ENCODE measurements at places on chromosomes 1 and 21.

DNA sequence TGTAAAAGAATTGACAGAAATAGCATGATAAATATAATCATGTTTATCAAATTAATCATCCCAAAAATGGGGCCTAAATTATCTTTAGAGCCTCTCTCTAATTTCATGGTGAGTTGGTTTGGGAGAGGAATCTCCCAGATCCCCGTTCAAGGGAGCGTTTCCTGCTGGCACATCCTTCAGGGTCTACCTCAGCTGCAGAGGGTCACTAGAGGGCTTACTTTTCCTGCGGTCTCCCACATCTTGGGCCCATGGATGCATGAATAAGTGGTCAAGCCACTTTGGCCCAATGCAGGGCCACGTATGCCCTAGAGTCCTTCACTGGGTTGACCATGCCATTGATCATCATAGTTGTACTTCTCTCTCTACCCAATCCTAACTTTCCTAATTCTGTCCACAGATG, 164.1 kb downstream of the USP25 start:
- no peak for DNase-seq

DNA sequence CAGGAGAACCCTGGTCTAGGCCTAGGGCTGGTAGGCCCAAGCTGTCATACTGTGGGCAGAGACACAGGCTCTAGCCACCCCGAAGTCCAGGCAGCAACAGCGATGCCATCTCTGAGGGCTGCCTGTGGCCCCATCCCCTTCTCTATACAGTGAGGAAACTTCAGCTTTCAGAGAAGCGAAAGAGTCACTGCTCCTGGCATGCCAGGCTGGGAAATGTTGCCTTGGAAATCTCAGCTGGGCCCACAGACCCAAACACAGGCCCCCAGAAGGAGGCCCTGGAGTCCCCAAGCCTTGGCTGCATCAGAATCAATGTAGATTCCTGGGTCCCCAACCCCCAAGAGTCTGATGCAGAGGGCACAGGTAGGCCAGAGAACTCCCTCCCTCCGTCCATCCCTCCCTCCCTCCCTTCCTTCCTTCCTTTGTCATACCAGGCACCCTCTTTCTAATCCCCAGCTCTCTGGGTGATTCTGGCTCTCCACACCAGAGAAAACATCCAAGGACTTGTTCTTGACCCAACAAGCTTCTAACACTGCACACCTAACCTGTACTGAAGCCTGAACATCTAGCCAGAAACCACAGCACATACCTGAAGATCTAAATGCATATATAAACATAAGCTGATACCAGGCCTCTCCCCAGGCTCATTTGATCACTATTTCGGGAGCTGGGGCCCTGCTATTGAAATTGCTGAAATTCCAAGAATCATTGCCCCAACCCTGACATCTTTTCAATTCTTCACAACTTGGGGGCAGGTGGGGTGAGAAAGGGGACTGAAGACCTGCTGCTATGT, 143.2 kb upstream of the EDN2 start:
- DNase-seq, result no peak

DNA sequence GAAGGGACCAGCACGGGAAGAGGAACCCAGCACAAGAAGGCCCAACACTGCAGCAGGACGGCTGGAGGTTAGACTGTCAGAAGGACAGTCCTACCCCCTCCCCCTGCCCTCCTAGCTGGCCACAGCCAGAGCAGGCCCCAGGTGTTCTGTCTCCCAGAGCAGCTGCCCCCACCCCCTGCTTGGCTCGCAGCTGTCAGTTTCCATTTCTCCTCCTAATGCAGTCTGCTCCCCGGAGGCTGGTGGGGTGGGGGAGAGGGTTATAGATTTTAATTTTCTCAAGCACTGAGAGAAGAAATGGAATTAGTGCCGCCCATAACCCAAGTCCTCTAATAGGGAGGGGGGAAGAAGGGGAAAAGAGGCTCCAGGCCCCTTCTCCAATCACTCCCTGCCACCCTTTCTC, 13.0 kb upstream of the PEAR1 start:
- no peak for DNase-seq

- DNase-seq, result peak; percentile 44
Observed at GRCh38 chr21:38773099-38774061, 32.3 kb upstream of the ETS2 start.

DNA sequence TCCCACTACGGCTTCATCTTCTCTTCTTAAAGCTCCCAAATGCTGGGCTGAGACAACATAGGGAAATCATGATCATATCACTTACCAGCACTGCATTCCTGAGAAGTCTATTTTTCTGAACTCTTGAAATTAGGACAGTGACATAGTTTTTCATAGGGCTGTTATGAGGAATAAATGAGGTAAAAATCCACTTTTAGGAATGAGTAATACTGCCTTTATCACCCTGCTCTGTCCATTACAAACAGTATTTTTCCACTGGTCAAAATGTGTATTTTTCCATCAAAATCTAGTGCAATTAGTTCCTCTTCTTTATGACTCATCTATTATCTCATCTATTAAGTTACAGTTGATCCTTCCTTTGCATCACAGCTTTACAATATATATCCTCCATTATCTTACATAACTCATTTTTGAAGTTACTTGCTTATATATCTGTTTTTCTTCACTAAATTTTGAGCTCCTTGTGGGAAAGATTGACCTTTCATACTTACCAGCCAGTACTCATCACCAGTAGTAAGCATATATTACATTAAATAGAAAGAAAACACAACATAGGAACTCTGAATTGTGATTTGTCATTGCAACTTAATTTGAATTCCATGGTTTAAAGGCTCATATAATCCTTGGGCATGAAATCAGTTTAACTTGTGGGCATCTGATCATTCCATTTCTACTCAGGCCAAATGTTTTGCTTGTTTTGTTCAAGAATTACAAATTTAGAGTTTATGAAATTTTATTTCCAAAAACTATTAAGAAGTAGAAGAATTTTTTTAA, 37.1 kb downstream of the PRRX1 start:
- no peak for DNase-seq

DNA sequence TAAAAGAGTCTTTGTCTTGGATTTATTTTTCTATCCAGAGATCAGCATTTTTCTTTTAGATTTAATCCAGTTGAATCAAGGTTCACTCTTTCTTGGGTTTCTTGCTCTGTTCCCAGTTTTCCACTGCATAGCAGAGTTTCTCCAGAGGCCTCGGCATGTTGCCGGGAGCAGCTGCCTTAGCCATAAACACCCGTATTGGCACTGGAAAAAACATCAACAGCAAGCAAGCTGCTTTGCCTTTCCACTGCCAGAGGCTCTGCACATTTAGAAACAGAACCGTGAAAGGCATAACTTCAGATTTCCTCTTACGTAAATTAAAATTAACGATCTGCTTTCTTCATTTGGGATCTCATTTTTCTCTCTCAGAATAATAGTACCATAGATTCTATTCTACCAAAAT, 181.8 kb upstream of the L1TD1 start:
- DNase-seq, result no peak

DNA sequence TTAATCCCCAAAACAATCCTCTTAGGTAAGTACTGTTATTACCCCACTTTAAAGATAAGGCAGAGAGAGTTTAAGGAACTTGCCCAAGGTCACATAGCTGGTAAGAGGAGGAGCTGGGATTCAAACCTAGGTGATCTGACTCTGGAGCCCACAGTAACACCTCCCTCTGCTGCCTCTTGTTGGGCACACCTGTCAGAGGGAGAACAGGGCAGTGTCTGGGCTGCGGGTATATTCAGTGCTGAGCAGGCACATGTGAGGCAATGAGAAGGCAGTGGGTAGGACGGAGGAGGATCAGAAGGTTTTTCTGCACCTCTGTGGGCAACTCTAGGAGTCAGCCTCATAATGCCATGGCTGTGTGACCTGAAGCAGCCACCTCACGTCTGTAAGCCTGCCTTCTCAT, 1.8 kb downstream of the HPCA start:
- DNase-seq, result no peak

GRCh38 chr1:48692235-48692634, 84.5 kb downstream of the BEND5 start:
- DNase-seq, result no peak

DNA sequence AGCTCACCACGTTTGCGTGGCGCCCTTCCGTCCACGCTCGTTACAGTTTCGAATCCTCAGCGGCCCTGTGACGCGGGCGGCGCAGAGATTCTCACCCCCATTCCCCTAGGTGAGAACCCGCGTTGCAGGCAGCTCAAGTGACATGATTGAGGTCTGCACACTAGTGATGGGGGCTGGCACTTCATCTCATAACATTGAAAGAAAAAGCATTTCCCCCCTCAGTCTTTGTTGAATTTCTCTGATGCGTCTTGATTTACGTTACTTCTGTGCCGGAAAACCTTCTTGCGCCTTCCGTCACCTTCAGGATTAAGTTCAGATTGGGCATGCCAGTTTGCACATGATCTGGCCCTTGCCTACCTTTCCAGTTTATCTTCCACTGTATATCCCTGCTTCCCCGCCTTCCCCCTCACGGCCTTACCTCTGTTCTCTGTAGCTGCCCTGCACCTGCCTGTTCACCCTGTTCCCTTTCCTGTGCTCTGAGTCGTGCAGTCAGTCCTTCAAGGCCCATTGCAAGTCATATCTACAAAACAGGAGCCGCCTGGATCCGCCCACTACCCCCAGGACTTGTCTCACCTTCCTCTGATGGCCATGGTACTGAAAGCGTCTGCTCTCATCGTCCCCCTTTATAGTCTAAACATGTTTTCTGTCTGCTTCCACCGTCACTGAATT, 1.1 kb downstream of the CTPS1 start:
- DNase-seq, result peak; percentile 61

DNA sequence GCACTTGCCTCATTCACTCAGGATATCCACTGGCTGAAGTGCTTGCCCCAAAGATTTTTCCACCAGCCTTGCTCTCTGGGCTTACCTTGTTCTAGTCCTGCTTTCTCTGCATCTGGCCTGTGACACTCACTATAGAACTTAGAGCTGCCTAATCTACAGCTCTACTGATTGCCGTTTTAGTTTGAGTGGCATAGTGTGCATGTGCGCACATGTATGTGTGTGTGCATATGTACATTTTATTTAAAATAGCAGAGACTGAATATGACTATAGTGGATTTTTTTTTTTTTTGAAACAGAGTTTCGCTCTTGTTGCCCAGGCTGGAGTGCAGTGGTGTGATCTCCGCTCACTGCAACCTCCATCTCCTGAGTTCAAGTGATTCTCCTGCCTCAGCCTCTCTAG, 92.0 kb upstream of the CCDC190 start:
- no peak for DNase-seq

GRCh38 chr1:42209526-42210251, 45.1 kb upstream of the GUCA2A start:
- no peak for DNase-seq

DNA sequence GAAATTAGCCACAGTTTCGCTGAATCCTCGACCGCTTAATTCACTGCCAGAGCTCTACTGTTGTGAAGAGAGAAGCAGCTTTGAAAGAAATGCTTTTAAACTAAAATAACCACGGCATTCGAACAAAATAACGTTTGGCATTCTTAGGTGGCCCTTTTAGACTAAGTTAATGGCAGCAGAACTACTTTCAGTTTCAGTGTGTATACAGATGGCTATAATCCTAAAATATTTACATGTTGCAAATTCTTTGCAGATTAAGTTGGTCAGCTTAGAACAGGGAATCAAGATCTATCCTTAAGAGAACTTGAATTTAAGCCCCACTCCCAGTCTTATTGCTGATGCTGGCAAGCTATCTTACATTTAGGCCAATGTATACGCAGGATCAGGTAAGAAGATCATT, 62.7 kb downstream of the ADSS2 start:
- no peak for DNase-seq

DNA sequence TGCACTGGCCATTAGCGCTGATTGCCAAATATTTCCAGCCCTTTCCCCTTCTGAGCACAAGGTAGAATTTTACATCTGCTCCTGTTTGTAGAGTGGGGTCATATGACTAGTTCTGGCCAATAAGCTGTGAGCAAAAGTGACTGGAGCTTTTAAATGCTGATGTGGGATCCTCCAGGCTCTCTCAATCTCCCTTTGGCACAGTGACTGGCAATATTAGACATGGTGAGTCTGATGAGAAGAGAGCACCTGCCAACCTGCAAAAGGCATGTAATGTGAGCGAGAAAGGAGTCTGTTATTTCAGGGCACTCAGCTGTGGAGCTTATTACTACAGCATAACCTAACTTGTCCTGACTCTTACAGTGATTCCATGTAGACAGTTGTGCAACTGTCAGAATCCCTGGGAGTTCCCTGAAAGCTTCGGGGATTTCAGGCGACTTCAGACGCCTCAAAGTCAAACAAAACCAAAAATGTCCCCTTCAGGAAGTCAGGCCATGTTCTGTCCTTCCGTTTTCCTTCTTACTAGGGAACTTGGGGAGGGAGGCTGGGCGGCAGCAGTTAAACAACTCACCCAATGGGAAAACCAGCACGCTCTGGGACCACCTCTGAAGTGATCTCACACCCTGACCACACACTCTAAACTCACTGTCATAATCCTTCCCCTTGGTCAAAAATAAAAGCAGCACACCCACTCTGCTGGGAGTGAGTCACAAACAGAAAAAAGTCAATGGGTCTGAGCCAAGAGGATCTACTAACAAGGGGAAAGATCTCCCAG, 3.6 kb upstream of the RASSF5 start:
- peak; percentile 68 for DNase-seq

- DNase-seq, result no peak
Observed at GRCh38 chr1:84202126-84202525, 58.1 kb downstream of the PRKACB start.

DNA sequence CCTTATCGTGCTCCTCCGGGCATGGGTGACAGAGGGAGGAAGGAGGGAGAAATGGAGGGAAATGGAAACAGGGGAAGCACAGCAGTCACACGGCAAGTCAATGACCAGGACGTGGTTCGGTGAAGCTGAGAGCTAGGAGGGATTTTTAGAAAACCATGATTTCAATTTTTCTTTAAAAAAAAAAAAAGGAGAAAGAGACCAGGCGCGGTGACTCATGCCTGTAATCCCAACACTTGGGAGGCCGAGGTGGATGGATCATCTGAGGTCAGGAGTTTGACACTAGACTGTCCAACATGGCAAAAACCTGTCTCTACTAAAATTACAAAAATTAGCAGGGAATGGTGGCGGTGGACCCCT, 776 bp upstream of the TNFRSF9 start:
- DNase-seq, result no peak

DNA sequence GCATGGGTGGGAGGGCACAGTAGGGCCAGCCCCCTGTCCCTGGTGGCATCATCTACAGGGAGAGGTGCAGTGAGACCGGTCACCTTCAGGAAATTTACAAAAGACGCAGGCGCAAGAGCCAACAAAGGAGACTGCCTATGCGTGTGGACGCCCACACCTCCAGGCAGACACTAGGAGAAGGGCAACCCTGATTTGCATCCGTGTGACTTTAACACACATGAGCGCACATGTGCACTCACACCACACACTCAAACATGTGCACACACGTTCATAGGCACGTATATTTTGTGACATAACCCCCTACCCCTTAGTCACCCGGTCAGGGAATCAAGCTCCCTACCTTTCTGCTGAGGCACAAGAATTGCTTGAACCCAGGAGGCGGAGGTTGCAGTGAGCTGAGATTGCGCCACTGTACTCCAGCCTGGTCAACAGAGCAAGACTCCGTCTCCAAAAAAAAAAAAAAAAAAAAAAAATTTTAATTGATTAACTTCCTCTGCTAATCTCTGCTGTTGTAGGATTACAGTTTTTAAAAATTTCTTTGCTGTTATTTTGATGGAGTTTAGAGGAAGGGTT, 84.7 kb upstream of the SLC25A33 start:
- DNase-seq, result no peak

Measured in stimulated activated CD4-positive, alpha-beta T cell treated with anti-CD3 and anti-CD28 coated beads, Interleukin-4, amount 100 ng/mL, for 24 hours (primary cell).